Urothelium cell line (cell line): ENCODE measurements at places on chromosomes 3 and 15.

GRCh38 chr3:146152834-146153233, 8.2 kb downstream of the PLOD2 start:
- DNase-seq: no peak

DNA sequence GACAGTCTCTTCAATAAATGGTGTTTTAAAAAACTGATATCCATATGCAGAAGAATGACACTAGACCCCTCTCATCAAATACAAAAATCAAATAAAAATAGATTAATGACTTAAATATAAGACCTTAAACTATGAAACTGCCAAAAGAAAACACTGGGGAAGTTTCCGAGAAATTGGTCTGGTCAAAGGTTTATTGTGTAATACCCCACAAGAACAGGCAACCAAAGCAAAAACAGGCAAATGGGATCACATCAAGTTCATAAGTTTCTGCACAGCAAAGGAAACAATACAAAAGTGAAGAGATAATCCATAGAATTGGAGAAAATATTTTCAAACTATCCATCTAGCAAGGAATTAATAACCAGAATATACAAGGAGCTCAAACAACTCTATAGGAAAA, 126.2 kb downstream of the GOLIM4 start:
- DNase-seq: no peak

DNA sequence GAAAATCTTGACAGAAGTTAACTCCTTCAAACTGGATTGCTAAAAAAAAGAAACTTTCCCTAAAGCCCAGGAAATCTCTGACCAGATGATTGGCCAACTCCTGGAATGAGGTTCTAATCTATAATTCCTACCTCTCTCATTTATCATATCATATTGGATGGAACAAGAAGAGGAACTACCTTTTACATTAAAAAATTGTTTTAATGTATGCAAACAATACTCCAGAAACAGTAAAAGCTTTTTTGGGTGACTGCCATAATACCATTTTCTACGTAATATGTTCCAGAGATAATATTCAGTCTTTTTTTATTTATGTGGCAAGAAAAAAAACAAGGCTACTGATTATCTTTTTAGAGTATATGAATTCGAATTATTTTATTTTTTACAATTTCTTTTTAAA, 204.4 kb downstream of the TUSC7 start:
- no peak for DNase-seq

DNA sequence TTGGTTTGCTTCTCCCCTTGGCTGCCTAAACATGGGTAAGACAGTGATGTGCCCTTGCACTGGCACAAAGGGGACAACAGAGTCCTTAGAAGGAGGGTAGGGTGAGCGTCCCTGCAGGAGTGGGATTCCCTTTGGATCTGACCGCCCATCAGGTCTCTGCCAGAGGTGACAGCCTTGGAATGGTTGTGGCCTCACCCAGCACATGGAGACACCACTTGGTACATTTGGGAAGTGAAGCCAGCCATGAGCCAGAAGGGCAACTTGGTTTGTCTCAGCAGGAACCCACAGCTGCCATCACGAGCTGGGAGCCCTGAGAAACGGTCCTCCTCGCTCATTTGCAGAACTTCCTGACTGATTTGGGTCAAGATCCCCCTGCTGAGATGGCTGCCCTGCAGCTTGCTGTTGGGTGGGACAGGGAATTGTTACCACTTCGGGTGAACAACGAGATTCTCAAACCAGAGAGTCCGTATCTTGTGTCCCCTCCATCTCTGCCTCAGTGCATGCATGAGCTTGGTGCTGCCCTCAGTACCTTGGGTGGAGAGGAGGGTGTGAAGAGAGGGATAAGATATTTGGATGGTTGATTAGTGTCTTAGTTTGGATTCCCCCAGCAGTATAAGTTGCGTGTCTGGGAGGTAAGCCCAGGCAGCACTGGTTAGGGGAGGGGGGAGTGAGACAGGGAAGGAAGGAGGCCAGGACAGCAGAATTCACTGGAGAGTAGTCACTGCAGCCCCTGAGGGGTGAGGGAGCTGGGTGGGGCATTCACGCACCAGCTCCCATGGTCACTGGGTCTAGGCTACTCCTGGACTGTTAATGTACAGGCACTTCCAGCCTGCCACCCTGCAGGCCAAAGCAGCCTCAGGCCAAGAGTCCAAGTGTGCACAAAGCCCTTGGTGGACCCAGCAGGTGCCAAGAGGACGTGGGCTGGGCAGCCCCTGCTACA, 168.8 kb upstream of the TOPAZ1 start:
- DNase-seq: no peak
